ENCODE measurements at places on chromosomes 1 and 21. TPM values are rescaled to one million over a fixed set of nuclear protein-coding genes. Genes with fewer than 3 reads are reported as not detected.

Gene CNR2
- total RNA-seq, result not detected

Gene ST7L
- total RNA-seq, result 10.9 TPM

Gene NOTCH2NLA
- total RNA-seq, result 12.2 TPM

Gene BARHL2
- total RNA-seq, result not detected

Gene C1orf74
- total RNA-seq, result 1.6 TPM

Gene ZNF648
- not detected for total RNA-seq
